ENCODE measurements at places on chromosomes 2 and 18.

GRCh38 chr2:39124746-39125057 lies 3.9 kb upstream of the SOS1 start:
- peak; percentile 11 for DNase-seq

DNA sequence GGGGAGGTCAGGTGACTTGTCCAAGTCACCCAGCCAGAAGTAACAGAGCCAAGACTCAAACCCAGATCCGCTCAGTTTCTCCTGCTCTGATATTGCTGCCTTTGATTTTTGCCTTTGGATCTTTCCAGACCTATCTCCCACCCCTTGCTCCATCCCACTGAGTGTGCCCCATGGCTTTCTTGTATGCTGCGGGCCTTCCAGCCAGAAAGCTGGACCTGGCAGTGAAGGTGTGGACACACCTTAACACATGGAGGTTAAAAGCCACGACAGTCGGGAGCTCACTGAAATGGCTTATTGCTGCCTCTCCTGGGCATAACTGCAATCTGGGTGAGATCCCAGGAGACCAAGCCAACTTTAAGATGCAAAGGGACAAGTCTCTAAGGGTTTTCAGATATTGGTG lies 86.7 kb downstream of the LONRF2 start:
- DNase-seq = no peak

DNA sequence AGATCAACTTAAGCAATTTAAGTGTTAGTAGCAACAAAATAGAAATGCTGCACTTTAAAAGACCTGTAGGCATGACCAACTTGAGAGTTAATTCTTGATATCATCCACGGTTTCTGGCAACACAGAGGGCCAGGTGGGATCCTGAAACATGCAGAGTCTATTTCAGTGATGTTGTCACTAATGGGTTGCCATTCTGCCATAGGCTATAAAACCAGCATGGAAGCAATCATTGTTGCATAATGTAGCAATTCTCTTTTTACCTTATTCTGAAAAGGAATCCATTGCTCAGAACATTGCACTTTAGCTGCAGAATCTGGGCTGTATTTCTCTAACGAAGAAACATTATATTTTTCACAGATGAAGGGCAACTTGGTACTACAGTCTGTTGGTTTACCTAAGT lies 53.9 kb upstream of the CD302 start:
- no peak for DNase-seq

DNA sequence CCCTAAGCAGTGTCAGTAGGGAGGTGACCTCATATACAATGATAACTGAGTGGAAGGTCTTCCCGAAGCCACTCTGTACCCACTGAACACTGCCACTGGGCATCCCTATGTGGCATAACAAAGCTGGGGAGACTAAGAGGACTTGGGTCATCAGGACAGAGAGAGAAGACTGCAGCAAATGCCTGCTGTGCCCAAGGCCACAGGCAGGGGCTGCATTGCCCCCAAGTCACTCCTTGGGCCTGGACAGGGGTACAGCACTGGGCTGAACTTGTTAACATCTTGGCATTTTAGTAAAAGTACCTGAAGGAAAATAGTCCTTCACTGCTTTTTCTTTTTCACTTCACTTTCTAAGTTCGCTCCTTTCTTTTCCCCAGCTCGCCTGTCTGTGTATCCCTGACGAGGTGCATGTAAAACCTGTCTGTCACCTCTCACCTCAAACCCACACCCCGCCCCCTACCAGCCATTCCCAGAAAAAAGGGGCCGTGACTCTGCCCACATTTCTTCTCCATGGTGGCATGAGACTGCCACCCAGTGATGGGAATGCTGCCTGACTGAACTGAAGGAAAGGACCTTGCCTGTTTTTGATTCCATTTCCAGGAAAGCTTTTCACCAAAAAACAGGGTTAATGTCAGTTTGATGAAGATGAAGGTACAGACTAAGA lies 62.9 kb downstream of the MTHFD2 start:
- DNase-seq = no peak

DNA sequence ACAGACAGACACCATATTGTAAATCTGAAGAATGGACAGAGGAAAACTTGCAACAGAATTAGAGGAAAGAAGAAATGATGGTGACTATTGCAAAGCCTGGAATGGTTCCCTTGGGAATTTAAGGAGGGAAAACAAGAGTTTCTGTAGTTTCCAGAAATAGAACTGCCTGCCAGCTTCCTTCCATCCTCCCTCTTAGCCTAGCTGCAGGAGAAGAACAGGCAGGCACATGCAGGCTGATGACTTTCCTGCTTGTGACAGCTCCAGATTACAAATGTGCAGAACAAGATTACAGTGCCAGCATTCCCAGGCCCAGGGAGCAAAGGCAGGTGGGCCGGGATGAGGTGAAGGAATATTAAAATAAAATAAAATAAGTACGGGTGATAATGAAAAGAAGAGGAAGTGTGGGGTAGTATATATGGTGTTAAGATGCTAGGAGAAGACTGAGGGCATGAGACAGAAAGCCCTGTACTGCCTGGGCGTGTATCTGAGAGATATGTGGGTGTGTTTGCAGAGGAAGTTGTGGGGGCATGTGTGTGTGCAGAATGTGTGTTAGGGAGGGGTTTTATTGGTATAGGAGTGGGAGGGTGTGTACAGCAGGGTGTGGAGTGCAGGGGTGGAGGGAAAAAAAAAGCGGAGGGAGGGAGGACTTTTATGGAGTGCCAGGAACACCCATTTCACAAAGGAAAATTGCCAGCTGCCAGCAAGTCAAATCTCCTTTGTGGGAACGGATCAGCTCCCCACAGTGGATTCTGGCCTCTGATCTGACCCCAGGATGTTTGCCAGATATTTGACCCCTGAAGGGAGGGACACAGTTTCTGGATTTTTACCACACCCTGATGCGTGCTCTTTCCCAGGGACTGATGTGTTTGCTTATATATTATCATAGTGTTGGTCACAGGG lies 43.9 kb upstream of the NEMP2 start:
- no peak for DNase-seq

- DNase-seq = no peak
Observed at GRCh38 chr2:222042666-222043065, 256.1 kb downstream of the PAX3 start.
